ENCODE measurements at places on chromosomes 4 and X.

DNA sequence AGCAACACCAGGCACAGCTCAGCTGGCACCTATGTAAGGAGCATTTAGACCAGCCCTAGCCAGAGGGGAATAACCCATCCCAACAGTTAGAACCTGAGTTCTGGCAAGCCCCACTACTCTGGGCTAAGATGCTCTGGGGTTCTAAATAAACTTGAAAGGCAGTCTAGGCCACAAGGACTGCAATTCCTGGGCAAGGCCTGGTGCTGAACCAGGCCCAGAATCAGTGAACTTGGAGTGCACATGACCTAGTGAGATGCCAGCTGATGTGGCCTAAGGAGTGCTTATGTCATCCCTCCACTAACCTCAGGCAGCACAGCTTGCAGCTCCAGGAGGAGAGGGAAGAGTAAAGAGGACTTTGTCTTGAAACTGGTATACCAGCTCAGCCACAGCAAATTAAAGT, 7.6 kb upstream of the PRRG3 start:
- DNase-seq = no peak

- no peak for DNase-seq
Observed at GRCh38 chr4:138561906-138562305, 319.8 kb upstream of the SLC7A11 start.

GRCh38 chr4:148441624-148441985, 609 bp downstream of the NR3C2 start:
- no peak for DNase-seq

DNA sequence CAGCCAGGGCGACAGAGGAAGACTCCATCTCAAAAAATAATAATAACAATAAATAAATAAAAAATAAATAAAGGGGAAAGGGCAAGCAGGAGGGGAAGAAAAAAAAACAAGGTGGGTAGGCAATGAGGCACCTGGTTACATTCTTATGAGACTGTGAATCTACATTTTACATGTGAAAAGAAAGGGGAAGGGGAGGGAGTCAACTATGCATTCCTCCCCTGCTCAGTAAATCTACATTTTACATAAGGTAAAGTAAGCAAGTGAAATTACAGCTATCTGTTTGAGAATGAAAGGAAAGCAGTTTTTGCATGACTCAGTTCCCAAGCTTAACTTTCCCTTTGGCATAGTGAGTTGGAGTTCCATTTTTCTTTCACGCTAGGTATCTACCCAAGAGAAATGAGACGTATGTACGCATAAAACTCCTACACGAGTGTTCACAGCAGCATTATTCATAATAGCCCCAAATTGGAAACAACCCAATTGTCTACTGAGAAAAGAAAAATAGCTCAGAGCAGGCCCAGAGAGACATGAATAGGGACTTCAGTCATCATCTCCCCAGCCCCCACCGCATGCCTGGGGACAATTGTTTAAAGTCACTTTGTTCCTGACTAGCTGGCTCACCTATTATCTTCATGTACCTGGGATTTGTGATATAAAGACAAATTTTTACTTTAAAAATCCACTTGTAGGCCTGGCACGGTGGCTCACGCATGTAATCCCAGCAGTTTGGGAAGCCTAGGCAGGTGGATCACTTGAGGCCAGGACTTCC, 52.4 kb downstream of the DDX3X start:
- DNase-seq = no peak

- no peak for DNase-seq
Observed at GRCh38 chrX:103656617-103657016, 27.8 kb downstream of the TCEAL1 start.

GRCh38 chr4:153022241-153022715, 86.2 kb downstream of the FHDC1 start:
- DNase-seq = no peak

GRCh38 chr4:132026816-132027215, 1122.3 kb upstream of the PCDH10 start:
- no peak for DNase-seq

DNA sequence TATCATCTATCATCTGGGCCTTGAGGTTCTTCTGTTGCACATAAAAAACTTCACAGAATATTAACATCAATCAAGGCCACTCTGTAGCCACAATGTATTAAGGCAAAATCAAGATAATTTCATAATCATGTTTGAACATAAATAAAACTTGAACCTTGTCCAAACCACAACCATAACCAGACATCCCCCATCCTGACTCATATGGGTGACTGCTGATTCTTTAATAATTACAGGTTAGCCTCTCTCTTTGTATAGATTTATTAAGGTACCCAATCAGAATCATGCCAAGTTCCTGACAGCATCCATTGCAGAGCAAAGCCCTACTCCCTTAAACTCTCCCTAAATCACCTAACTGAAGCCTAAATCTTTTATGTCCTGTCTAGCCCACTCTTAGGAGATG, 16.7 kb upstream of the AREG start:
- DNase-seq = no peak

Measured in pancreas (tissue), 10 donors.